Erythroblast (primary cell): ENCODE measurements at places on chromosomes 16 and 17.
A peak's percentile ranks its signal among the peaks of the same experiment; 100 is the strongest.

DNA sequence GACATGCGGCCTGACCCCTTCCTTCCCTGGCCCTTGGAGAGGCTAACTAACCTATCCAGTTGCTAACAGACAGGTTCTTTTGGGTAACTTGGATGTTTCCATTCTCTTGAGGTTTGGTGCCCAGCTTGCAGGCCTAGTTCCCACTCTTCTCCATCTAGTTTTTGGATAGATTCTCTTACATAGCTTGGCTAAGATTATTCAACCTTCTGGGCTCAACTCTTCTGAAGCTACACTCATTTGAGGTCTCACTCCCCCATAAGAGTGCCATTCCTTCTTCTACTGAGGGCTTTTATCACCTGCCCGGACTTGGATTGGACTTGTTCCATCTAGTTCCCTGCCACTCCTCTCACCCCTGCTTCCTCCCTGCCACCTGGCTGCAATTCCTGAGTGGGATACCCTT is 44.1 kb upstream of the MARCHF10 start:
- no peak for DNase-seq

- DNase-seq: no peak
These were observed 17.6 kb downstream of the ACSF3 start for GRCh38 chr16:89111263-89111662.

DNA sequence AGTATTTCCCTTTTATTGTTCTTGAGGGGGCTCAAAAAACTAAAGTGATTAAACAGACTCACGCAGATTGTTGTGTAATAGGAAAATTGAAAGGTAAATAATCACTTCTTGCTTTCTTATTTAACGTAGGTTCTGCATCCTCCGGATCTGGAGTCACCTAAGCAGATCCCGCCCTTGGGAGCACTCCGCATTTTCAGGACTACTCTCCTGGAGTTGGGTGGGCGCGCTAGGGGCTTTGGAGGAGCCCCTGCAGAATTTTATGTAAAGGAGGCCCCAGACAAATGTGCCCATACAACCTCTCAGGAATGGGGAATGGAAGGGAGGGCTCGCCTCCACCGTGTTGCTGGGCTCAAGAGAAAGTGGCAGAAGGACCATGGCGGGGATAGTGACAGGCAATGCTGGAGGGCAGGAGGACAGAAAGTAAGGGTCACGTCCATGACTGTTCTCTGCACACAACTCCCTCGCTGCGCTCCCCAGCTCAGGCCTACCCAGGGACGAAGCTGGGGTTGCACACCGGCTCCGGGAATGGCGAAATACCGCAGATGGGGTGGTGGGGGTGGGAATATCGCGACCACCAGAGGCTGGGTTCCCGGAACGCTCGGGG is 8.3 kb downstream of the MT2A start:
- DNase-seq: no peak

DNA sequence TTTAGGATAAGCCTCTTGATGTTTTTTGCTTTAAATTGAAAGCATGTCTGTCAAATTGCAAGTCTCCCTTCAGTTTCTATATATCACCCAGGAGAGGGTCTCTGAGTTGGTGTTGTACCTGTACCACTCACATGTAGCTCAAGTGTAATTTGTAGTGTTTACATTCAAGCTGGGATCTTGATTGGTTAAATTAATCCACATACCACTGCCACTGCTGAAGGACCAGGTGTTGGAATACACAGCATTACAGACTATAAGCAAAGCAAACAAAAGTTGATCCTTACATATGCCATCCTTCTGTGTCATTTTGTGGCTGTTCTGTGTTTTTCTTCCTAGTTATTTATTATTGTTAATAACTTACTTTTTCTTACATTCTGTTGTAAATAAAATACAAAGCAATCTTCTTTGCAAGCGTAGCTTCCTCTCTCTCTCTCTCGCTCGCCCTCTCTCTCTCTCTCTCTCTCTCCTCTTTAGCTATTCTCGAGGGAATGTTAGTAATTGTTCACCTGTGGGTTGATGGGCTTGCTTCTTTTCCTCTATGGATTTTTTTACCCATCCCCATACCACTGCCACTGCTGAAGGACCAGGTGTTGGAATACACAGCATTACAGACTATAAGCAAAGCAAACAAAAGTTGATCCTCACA is 20.8 kb upstream of the NOL11 start:
- no peak for DNase-seq

DNA sequence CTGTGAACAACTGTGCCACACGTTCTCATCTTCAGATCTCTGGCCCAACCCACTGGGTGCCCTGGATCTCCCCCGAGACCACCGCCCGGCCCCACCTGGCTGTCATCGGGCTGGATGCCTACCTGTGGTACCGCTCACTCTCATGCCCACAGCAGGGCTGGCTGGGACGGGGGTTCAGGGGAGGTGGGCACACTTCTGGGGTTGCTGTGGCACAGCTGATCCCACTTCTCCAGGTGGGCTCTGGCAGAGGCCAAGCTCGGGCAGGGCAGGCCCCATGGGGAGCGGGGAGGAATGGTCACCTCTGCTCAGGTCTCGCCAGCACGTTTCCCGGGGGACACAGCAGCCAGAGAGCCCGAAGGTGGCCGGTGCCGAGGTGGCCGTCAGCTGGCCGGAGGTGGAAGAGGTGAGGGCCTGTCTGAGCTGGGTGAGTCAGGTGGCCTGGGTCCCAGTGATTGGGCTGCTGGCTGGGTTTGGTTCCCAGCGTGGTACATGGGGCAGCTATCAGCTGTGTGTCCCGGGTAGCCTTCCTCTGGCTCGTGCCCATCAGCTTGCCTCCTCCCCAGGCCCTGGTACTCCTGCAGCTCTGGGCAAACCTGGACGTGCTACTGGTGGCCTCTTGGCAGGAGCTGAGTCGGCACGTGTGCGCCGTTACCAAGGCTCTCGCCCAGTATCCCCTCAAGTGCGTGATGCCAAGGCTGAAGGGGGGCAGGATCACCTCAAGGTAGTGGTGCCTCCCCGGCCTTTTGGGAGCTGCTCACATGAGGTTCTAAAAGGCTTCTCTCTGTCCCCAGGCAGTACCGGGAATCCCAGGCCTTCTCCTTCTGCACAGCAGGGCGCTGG is 2.3 kb upstream of the MRPS34 start:
- no peak for DNase-seq

DNA sequence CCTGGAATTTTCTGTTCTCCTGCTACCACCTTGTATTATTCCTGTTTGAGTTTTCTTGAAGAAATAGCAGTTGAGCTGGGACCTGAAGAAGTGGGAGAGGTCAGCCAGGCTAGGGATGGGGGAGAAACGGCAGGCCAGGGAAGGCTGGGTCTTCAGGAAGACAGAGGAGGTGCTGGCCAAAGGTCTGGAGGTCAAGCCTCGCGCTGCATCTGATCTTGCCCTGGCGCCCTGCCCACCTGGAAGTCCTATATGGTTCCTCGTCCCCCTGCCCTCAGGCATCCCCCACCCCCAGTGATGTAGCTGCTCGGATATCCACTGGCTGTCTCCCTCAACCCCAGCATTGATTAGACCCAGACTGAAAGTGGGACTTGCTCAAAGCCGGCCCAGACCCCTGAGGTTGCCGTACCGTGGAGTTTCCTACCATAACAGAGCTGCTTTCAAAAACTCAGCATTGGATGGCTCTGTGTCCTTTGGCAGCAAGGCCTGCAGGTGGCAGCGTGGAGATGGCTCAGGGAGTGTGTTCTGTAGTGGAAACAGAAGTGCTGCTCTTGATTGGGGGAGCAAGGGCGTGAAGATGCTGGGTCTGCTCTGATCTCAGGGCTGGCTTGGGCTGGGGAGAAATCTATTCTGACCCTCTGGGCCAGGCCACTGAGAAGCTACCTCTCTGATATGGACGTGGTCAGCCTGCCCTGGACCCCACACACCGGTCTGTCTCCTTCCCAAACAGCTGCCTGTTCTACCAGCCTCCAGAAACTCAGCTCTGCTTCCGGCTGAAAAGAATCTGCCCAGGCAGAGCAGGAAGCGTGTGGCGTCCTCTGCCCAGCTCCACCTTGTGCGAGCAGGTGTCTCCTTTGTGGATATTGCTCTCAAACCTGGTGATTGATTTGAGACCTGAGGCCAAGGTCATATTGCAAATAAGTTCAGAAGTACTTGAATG is 107.0 kb upstream of the CACNG5 start:
- peak; percentile 37 for DNase-seq

- DNase-seq: peak; percentile 8
These were observed 55.3 kb downstream of the ULK2 start for GRCh38 chr17:19812407-19812806.

- no peak for DNase-seq
These were observed 4.2 kb downstream of the SMPD3 start for GRCh38 chr16:68444056-68444657.

GRCh38 chr17:34579017-34579946 is at the start of gene TMEM132E:
TSS of gene TMEM132E (plus strand) at chr17:34579582. CDS start at chr17:34581077, 1,495 bp downstream.
- DNase-seq: no peak

DNA sequence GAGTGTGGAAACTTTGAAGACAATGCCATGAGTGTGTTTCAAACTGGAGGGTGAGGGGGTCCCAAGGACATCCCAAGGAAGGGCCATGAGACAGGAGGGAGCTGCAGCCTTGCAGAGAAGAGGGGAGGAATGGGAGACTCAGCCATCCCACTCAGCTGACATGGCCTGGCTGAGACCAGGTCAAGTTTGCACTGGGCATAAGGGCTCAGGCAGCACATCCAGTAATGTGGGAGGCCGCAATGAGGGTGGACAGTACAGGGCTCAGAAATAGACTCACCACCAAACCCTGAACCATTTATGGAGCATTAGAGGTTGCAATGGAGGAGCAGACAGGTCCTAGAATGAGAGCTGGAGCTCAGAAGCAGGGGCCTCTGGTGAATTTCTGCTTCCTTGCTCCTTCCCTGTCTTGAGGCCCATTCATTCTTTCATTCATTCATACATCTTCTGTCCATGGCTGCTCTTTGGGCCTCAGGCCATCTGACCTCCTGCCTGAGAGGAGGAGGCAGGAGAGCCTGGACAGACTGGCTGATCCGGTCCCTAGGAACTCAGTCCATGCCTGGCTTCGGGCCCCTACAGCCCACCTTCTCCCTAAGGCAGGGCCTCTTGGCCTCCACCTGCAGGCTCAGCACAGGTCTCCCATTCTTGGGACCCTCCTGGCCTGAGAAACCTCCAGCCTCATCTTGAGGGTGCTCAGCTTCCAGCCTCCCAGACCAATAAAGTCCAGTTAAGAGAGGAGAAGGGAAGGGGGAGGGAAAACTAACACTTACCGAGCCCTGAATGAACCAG is 70.5 kb upstream of the CDH5 start:
- DNase-seq: no peak

DNA sequence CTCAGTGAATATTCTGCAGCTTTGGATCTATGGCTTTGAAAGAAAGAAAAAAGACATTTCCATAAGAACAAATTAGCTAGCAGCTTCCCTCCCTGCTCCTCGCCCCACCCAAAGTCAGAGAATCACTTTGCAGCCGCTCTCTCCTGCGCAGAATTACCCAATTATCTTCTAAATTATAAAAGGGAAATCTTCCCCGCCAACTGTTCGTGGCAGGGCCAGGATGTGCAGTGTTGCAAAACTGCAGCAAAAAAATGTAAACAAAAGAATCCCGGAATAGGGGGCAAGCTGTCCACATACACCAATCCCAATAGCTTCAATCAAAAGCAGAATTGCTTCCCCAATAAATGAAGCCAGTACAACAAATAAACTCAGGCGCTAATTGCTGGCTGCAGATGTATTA is 510.6 kb downstream of the RBFOX1 start:
- DNase-seq: no peak

DNA sequence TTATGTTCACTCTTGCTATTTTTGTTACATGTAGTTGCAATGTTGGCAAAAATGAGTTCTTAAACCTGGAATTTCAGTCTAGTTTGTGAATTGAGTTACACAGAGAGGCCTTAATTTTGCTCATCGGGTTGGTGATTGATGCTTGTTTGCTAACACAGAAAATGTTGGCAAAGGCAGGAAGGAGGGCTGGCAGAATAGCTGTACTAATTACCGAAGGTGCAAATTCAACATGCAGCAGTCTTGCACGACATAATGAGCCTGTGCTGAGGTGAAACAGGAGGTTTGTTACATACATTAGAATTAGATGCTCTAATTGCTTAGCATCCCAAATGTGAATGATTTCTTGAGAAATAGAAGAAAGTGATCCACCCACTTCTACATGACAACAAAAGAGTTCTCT is 475.0 kb upstream of the TOM1L1 start:
- no peak for DNase-seq

GRCh38 chr17:80270104-80270503 is 9.5 kb downstream of the RNF213 start:
- DNase-seq: no peak

DNA sequence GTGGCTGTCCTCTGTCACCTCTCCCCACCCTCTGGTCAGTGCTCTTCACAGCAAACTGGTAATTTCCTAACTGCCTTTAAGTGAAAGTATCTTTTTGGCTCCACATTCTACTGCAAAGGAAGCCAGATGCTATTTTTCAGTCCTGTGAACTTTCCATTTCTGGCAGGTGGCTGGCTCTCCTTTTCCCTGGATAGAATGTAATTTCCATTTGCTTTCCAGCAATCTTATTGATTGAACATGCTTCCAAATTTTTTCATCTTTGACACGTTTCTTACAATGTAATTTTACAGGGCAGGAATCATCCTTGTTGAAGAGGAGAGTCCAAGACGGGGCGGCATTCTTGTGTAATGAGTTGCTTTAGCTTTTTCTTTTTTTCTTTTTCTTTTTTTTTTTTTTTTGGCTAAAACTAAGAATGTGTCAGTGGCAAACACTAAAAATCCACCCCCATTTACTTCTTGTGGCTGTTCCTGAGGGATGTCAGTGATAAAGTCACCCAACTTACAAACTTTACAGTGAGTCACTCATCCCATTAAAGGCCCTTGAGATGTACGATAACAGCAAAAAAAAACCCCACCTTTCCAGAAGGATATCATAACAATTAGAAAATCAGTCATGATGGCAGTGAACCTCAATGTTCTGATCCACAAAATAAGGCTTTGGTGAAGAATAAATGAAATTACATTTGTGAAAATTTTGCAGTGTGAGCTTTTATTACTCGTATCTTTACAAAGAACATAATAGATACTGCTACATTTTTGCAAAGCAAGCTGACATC is 29.4 kb upstream of the PRKCA start:
- no peak for DNase-seq

DNA sequence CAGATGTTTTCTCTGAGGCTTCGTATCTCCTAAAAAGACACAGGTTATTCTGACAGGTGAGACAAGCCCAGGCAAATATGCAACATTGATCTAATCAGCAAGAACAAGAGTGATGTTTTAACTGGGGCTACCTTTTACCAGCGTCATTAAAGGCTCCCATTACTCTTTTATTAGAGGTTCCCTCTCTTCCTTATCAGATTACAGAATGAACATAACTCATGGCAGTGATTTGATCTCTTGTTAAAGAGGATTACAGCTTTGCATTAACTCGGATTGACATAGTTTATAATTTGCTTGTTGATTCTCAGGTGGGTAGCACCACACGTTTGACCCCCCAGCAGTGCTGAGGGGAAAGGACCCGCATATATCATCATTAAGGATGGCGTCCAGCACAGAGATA is 90.5 kb downstream of the AATF start:
- DNase-seq: no peak

GRCh38 chr16:9805109-9805508 is 377.1 kb downstream of the GRIN2A start:
- no peak for DNase-seq

- DNase-seq: no peak
These were observed at the start of gene RGS11 for GRCh38 chr16:275786-276232. TSS of gene RGS11 (minus strand) at chr16:275944. CDS start at chr16:275911, 33 bp downstream.
